ENCODE measurements at places on chromosomes 11 and 22.

GRCh38 chr11:34381775-34382174, 24.0 kb upstream of the ABTB2 start:
- DNase-seq = no peak

GRCh38 chr22:40194656-40195055, 16.9 kb downstream of the TNRC6B start:
- no peak for DNase-seq

DNA sequence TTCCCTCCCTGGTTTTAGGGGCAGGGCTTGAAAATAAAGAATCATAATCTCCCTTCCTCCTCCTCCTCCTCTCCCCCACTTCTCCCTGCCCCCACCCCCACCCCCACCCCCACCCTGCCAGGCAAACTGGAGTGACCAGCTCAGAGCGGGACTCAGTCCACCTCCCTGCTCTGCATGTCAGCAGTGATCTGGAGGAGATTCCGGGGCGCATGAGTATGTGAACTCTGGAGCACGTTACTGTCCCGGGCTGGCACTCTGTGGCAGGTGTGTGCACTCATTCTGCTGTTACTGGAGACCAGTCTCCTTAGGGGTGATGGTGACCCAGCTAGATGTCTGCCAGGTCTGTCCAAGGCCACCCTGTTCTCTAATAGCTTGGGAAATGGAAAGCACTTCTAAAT, 33.9 kb downstream of the MARK2 start:
- no peak for DNase-seq

GRCh38 chr11:12114193-12115033, 4.0 kb downstream of the MICAL2 start:
- no peak for DNase-seq

- DNase-seq = no peak
Observed at GRCh38 chr11:86782742-86783141, 17.6 kb upstream of the PRSS23 start.

DNA sequence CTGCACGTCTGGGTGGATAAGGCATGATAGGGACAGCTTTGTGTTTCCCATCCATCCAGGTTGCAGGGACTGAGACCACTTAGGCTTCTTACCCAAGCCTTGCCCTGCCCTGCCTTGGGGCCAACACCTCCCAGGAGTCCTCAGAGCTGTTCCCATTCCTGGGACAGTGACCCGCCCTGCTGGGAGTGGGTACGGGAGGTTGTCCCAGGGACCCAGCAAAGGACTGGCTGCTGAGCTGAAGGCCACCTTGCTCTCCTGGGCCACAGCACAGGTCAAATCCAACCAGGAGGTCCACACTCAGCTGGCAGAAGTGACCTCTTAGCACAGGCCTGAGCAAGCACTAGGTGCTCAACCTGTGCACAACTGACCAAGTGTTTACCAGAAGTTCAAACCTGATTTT, 16.9 kb upstream of the ARHGEF17 start:
- DNase-seq = no peak

- DNase-seq = no peak
Observed at GRCh38 chr11:1504581-1505290, 18.2 kb upstream of the MOB2 start.

GRCh38 chr22:42627981-42628380, 12.4 kb downstream of the ATP5MGL start:
- DNase-seq = no peak

DNA sequence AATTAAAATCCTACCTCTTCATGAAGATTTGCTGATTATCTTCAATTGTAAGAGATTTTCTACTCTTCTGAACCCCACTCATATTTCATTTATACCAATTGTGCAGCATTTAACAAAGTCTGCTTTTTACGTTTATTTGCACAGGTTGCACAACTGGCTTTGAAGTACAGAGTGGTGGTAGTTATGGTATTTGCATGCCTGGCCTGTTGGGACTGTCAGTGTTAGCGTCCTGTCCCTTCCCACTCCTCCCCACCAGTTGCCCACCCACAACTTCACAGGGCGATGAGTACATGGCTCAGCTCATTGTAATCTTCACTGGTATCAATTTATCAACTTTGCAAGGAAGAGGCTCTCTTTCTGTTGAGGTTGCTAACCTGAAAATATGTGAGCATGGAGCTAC, 372.3 kb downstream of the AASDHPPT start:
- no peak for DNase-seq

DNA sequence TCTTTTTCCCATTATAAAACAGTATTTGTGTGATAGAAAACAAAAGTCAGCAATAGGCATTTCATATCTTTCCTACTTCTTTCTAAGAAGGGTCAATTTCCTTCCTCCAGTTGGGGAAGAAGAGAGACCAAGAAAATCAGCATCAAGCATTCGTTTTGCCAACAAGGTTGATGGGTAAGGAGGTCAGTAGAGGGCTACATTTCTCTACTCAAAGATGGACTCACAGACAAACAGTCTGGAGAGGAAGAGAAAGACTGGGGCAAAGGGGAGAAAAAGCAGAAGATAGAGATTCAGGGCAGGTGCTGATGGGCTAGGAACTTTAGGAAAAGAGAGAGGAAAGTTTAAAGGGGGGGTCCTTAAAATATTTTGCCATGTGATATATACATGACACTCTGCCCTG, 8.6 kb upstream of the MTNR1B start:
- DNase-seq = no peak

GRCh38 chr11:109507836-109508561, 86.0 kb downstream of the C11orf87 start:
- no peak for DNase-seq

- DNase-seq = no peak
Observed at GRCh38 chr11:97732011-97732632, 1288.6 kb upstream of the CNTN5 start.

DNA sequence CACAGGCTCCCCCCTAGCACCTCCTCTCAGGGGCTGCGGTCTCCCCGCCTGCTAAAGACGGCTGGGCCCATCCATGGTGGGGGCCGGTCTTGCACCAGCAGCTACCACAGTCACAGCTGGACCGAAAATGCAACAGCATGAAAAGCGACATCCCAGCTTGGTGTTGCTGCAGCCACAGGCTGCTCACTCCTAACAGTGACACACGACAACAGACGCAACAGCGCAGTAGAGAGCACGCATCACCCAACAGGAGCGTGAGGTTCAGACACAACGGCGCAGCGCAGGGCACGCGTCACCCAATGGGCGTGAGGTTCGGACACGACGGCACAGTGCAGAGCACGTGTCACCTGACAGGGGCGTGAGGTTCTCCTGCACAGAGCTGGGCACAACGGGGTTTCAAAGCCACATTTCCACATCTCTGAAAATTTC, 24.1 kb downstream of the TOLLIP start:
- DNase-seq = no peak

DNA sequence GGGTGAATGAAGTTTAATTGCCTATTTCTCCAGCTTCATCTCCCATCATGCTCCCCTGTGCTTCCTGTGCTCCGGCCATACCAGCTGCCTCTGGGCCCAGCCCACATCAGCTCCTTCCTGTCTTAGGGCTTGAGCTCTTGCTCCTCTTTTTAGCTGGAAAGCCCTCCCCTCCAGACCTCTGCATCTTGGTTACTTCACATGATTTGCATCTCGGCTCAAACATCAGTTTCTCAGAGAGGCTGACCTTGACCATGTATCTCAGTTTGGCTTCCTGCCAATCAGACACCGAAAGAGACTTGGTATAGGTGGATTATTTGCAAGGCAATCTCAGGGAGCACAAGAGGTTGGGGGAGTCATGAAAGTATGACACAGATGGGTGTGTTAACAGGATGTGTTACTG, 73.2 kb upstream of the TIMP3 start:
- DNase-seq = no peak

DNA sequence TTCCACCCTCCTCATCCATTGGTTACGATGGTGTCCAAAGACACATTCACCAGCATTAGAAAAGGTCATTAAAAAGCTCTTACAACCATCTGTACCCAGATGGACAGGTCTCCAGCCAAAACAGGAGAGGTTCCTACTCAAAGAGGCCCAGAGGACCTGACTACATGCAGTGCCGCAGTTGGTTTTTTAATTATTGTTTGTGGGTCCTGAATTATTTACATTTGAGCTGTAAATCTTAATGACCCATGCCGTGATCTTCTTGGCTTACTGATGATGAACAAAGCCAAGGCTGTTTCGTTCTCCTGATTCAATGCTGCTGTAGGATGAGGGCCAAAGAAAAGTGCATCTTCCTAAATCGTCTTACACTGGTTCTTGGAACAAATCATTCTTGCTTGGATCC, 83.7 kb downstream of the CADM1 start:
- no peak for DNase-seq

GRCh38 chr22:49739138-49739537, 88.5 kb downstream of the BRD1 start:
- DNase-seq = no peak

- DNase-seq = no peak
Observed at GRCh38 chr22:24156913-24157821, 24.1 kb upstream of the SUSD2 start.

DNA sequence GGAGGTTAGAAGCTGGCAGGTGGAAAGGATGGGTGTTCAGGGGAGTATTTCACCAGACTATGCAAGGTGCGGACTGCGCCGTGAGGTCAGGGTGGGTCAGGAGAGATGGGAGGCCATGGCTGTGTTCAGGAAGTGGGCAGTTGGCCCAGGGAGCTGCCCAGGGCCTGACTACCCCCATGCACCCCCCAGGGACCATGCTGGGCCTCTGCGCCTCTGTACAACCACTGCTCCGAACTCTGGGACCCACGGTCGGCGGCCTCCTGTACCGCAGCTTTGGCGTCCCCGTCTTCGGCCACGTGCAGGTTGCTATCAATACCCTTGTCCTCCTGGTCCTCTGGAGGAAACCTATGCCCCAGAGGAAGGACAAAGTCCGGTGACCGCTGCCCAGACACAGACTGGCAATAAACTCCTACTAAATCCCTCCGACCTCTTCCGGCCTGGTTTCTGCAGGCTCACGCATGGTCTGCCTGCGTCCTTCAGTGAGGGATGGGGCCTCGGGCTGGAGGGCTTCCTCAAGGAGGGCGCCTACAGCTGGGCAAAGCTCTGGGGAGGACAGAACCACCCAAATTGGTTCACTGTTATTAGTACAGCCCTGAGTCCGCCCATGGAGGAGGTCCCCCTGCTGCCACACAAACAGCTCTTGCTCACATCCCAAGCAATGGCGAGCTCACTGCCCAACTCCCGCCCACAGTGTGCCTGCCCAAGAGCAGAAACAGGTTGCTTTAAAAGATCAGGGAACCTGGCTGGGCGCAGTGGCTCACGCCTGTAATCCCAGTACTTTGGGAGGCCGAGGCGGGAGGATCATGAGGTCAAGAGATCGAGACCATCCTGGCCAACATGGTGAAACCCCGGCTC, 4.2 kb downstream of the PHLDA2 start:
- DNase-seq = no peak

- DNase-seq = no peak
Observed at GRCh38 chr11:130872513-130872912, 43.8 kb downstream of the SNX19 start.

- DNase-seq = no peak
Observed at GRCh38 chr11:114280696-114281095, 15.5 kb upstream of the NNMT start.

GRCh38 chr11:69941546-69942332, 122.5 kb upstream of the FGF3 start:
- DNase-seq = no peak

GRCh38 chr11:119859684-119860083, 130.7 kb upstream of the NECTIN1 start:
- no peak for DNase-seq

GRCh38 chr11:12137938-12138731, 27.7 kb downstream of the MICAL2 start:
- no peak for DNase-seq

All from hypothalamus (tissue), 51 donors.